ENCODE measurements at places on chromosomes 1 and 21.

- peak; percentile 19 for DNase-seq
Observed at GRCh38 chr1:41917835-41918449, 780 bp downstream of the HIVEP3 start.

- peak; percentile 75 for DNase-seq
Observed at GRCh38 chr1:41357451-41358101, 3.7 kb upstream of the FOXO6 start.

- DNase-seq = peak; percentile 90
Observed at GRCh38 chr1:172746091-172746949, 87.4 kb downstream of the FASLG start.

GRCh38 chr1:29368936-29369932, 132.9 kb downstream of the PTPRU start:
- DNase-seq = no peak

DNA sequence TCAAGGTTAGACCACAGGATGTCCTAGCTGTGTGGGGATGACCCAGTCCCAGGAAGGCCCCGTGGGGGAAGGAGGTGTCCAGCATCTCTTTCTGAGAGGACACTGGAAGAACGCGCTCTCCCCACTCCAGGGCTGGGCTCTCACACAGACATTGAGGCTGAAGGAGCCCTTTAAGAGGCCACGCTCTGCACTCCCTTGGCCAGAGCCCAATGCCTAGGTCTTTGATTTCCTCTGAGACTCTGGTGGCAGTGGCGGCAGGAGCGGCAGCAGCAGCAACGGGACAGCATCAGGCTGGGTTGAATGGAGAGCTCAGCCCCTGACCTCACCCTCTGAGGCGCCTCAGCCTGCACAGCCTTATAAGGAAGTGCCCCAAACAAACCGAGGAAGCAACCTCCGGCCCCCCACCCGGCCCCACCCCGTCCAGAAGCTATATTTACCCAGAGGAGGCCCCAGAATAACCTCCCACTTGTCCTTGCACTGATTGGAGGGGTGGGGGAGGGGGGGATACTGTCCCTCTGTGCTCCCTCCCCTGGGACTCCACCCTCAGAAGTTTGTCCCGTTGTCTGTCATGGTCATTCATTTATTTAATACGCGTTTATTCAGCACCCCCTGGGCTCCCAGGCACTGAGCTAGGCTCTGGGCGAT, 12.3 kb downstream of the NES start:
- DNase-seq = peak; percentile 32

GRCh38 chr1:115596080-115596780, 45.5 kb upstream of the VANGL1 start:
- DNase-seq = no peak

DNA sequence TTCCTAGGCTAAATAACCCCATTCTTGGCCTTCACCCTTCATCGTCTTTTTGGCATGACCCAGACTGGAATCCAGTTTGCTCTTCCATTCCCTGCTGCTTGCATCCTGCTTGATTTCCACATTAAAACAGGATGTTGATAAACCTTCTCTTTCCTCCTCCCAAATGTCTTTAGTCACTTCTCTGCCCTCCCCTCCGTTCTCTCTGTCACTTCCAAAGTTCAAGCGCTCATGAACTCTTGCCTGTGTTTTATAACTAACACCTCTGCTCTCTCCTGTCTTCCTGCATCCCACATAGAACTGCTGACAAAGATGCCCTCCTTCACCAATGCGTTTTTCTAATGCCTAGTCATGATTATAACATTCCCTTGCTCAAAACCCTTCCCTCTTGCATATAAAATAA, 65.6 kb upstream of the SLC44A3 start:
- DNase-seq = no peak

DNA sequence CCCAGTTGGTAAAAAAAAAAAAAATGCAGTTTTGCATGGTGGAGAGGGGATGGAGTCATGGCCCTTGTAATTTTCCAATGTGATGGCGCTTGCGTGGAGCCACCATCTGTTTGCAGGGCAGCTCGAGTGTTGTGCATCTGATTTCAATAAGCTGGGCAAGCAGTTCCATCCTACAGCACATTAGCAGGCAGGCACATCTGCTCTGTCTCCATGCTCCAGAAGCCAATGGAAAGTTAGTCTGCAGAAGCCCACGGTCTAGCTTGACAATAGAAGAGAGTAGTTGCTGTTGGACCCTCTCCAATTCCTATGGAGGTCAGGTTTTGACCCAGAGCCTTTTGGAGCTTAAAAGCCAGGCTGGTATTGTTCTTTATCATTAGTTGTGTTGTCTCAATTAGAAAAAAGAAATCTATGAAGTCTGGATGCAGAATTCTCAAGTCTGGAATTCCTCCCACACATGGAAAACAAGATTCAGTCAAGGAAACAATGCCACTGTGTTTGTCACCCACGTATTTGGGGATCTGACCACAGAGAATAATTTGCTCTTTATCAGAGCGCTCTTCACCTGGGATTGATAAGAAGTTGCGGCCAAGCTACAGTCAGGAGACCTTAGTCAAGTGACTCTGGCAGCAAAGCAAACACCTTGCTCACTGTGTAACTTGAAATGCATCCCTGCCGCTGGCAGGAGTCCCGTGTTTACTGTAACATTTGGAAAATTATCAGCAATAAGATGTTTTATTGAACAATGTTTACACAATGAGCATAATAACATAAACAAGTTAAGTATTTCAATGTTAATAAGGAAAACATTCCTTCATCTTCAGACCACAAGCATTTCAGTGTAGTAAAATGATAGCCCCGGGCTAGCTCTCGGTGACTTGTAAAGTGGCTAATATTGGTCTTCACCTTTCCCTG, 20.7 kb downstream of the NGF start:
- no peak for DNase-seq

GRCh38 chr1:201711811-201712210, 117.1 kb upstream of the IPO9 start:
- no peak for DNase-seq

GRCh38 chr21:35106246-35106835, 57.2 kb upstream of the RUNX1 start:
- no peak for DNase-seq

GRCh38 chr1:180912801-180913565, at the start of gene KIAA1614:
Gene KIAA1614, plus strand, starts transcription at chr1:180912897. Its CDS starts 347 bp downstream, at chr1:180913244.
- DNase-seq = no peak

DNA sequence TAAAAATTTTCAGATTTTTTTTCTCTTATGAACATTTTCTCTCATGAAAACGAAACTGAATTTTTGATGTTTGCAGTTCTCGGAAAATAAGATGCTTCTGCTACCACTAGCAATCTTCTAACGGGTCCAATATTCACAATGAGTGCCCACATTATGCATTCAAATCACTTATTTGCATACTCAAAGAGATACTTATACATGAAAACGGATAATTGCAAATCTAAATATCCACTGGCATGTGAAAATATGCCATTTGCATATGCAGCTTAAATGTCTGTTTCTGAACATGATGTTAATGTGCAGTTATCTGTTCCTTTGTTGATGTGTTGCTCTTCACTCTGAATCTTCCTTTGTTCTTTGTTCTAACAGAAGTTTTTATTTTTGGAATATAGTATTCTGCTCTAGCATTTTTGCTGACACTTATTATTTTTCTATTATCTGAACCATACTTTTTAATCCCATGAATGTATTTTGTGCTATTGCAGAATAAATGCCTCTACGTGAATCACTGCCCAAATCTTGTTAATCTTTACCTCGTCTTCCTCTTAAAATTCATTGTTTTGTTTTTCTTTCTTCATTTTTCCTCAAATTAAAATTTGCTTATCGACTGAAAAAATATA, 259.4 kb upstream of the BRINP3 start:
- no peak for DNase-seq

DNA sequence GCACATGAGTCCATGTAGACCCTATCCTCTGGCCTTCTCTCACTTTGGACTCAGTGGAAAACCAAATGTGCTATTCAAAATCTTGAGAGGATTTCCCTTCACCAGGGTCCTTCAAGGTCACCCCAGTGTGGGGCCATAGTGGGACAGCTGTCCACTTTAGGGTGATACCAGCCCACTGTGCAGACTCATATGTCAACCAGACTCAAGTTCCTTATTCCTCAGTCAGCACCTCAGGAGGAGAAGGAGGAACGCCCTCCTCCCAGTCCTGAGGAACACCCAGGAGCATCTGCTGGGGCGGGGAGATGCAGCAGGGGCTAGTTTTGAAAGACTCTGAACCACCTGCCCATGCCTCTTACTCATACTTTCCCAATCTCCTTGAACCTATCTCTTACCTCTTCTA, 340.9 kb downstream of the MATN1 start:
- DNase-seq = no peak

DNA sequence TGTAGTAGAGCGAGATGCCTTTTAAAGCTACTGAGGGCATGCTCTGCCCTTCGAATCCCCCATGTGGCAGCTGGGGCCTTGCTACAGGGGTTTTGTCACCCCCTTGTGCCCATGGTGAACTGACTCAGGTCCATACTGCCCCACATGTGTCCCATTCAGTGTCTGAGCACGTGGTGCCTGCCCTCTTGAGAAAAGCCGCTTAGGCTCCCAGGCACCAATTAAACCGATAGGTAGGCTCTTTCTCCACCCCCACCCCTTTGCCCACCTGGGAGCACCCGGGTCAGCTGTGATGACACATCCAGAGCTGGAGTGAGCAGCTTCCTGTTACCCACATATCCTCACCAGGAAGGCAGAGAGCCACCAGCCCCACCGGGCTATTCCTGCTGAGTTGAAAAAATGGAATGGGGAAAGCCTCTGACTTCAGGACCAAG, 30.5 kb downstream of the TMCC2 start:
- no peak for DNase-seq

GRCh38 chr1:204446413-204447111, 34.9 kb upstream of the PPP1R15B start:
- peak; percentile 71 for DNase-seq

GRCh38 chr1:182259968-182260367, 131.6 kb downstream of the GLUL start:
- DNase-seq = no peak

- DNase-seq = no peak
Observed at GRCh38 chr1:97806996-97807520, 113.8 kb downstream of the DPYD start.

DNA sequence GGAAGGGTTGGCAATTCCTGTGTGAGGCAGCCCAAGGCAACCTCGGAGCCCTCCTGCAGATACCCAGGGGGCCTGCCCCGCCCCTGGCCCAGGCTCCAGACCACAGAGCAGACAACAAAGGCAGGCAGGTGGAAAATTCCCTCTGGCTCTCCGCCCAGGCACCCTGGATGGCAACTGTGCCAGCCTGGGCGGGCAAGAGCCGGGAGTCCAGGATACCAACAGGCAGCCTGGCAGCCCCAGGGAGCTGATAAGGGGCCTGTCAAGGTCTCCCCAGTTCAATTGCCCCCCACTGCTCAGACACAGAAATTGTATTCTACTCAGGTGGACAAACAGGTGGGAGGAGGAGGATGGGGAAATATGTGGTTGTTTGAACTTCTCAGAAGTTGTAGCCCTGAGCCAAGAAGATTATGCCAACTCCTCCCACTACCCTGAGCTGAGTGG, 15.4 kb upstream of the GPR37L1 start:
- DNase-seq = no peak

DNA sequence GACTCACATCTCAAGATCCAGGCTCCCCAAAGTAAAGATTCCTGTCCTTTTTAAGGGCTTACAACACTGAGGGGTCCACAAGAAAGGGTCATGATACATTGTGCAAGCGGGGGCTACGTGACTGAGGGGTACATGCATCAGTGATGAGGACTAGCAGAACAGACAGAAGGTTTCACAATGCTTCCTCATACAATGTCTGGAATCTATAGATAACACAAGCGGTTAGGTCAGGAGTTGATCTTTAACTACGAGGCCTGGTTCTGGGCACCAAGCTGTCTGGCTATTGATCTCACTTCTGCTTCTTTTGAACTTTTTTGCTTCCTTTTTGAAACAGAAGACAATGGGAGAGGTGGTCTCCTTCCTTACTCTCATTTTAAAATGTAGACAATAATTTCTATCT, 718.6 kb downstream of the AMY1C start:
- peak; percentile 60 for DNase-seq

- no peak for DNase-seq
Observed at GRCh38 chr1:163290025-163290640, 31.6 kb upstream of the NUF2 start.

DNA sequence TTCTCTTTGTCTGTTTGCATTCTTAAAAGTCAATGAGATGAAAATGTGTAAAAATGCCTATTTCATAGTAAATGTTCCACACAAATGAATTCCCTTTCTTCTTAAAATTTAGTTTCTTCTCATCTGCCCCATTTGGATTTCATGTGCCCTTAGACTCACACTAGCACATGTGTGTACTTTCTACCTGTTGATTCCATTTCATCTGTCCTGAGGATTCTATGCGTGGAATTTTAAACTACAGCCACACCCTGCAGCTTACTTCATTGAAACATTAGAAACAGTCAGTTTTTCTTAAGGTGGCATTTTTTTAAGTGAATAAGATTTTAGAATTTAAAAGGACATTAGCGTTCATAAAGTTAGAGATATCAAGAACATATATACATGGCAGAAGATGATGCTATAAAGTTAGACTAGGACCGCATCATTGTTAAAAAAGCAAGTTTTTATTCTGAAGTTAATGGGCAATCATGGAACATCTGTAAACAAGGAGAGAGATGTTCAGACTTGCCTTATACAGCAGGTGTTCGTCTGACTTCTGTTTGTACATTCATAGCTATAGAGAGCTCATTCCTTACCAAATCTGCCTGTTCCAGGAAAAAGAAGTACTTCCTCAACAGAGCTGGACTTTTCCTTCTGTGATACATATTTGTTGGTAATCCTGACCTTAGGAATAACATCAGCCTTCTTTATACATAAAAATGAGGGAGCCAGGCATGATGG, 3.9 kb upstream of the TUT4 start:
- DNase-seq = no peak

DNA sequence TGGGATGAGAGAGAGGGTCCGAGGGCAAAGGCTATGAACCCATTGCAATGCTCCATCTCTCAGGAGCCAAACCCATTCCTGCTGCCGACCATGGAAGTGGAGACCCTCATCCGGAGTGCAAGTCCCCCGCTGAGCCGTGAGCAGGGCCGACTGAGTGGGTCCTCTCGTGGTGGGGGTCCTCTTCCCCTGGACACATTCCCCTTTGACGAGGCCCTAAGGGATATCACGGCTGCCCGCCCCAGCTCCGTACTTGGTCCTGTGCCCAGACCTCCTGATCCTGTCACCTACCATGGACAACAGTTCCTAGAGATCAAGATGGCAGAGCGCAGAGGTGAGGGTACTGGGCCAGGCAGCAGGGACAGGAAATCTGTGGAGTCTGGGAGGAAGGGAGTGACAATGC, 11.0 kb downstream of the HYI start:
- no peak for DNase-seq

DNA sequence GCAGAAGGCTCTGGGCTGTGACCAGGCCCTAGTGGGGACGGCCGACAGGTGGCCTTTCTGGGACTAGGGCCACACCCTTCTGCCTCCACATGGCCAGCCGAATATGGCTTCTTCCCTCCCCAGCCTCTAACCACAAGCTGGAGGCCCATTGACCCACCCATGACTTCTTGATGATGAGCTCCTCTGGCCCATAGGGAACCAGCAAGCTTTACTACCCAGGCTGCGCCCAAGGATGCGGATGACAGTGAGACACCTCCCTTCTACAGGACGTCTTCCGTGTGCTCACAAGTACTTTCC, 41.0 kb downstream of the LDLRAD2 start:
- DNase-seq = no peak

GRCh38 chr1:78229344-78229743, 183.6 kb downstream of the GIPC2 start:
- no peak for DNase-seq

Measured in KBM-7 (cell line).